ENCODE measurements at places on chromosomes 12 and 14. TPM values are rescaled to one million over a fixed set of nuclear protein-coding genes. Genes with fewer than 3 reads are reported as not detected.

Gene KCNC2
- not detected for total RNA-seq

Gene GZMB
- 54.7 TPM for total RNA-seq

Gene CPNE8
- 8.5 TPM for total RNA-seq

Gene AQP2
- not detected for total RNA-seq

Gene CMA1
- total RNA-seq, result not detected

Gene TAS2R9
- total RNA-seq, result not detected

Gene ANP32D
- not detected for total RNA-seq

Gene BDKRB1
- total RNA-seq, result 0.10 TPM

Measured in mononuclear cell (primary cell).